Osteocyte (in vitro differentiated cells): ENCODE measurements at places on chromosomes 11 and 22. TPM values are rescaled to one million over a fixed set of nuclear protein-coding genes. Genes with fewer than 3 reads are reported as not detected.
A peak's percentile ranks its signal among the peaks of the same experiment; 100 is the strongest.

SSTR3 gene
- not detected in 2 replicates for total RNA-seq

- no peak for DNase-seq
Measured at GRCh38 chr11:68651208-68651984, 32.9 kb upstream of the GAL start.

DNA sequence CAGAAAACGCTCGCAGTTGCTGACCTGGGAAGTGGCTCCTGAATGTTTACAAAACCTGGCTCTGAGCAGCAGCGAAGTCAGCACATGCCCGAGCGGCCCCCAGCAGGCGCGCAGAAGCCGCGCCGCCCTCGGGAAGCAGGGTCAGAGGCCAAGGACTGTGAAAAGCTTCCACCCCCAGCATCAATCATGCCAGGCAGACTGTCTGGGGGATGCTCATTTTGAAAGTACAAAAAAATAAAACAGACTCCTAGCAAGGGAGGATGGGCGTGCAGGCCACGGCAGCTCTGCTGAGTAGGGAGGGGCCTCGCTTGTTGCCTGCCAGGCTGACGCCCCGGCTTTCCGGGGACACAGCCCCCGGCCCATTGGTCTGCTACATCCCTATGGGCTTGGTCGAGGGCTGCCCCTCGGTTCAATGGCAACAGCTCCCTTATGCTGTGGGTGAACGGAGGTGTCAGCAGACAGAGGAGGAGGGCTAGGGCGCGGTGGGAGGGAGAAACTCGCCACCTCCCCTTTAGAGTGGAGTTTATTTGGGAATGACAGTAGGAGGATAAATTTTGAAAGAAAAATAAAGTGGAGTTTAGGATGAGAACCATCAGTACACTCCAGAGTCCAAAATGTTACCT is 37.7 kb upstream of the GNB1L start:
- DNase-seq = no peak

OR10A2 gene
- total RNA-seq = not detected in 2 replicates

LIF gene
- 13.7 and 15.5 TPM in 2 replicates for total RNA-seq

OR8D1 gene
- total RNA-seq = not detected in 2 replicates

DNA sequence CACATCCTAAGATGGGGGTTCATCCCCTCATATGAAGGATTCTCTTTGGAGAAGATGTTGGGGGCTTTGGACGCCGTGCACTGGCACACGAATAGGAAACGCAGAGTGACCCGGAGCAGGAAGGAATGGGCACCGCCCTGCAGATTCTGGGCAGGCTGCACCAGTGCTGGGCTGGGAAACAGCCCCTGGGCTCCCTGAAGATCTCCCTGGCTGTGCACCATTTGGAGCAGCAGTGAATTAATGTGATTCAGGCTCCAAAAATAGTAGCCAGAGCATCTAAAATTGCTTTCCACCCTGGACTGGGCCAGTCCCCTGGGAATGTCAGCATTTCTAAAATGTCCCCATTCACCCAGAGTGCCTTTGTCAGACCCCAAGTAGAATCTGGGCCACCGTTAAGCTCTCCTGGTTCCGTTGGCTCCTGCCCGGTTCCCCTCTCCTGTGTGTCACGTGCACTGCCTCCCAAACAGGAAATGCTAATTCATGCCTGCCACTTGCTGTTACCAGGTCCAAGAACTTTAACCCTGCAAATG is 18.6 kb downstream of the IRAG1 start:
- peak; percentile 46 for DNase-seq

- DNase-seq = no peak
Measured at GRCh38 chr22:27669798-27670599, 131.6 kb downstream of the MN1 start.

DNA sequence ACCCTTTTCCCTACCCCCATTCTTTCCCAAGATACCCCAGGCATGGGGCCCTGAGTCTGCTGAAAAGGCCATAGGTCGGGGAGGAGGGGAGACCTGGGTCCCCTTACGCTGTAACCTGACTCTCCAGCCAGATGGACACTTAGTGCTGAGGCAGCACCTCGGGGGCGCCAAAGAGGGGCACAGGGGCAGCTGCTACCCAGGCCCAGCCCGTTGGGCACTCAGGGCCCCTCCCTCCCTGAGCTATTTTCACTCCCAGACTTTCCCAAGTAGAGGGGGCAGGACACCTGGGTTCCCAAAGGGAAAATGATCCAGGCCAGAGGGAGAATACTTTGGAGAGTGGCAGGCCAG is 933 bp downstream of the ACTN3 start:
- DNase-seq = no peak

GRCh38 chr11:32833921-32834320 is 4.2 kb downstream of the PRRG4 start:
- no peak for DNase-seq

DNA sequence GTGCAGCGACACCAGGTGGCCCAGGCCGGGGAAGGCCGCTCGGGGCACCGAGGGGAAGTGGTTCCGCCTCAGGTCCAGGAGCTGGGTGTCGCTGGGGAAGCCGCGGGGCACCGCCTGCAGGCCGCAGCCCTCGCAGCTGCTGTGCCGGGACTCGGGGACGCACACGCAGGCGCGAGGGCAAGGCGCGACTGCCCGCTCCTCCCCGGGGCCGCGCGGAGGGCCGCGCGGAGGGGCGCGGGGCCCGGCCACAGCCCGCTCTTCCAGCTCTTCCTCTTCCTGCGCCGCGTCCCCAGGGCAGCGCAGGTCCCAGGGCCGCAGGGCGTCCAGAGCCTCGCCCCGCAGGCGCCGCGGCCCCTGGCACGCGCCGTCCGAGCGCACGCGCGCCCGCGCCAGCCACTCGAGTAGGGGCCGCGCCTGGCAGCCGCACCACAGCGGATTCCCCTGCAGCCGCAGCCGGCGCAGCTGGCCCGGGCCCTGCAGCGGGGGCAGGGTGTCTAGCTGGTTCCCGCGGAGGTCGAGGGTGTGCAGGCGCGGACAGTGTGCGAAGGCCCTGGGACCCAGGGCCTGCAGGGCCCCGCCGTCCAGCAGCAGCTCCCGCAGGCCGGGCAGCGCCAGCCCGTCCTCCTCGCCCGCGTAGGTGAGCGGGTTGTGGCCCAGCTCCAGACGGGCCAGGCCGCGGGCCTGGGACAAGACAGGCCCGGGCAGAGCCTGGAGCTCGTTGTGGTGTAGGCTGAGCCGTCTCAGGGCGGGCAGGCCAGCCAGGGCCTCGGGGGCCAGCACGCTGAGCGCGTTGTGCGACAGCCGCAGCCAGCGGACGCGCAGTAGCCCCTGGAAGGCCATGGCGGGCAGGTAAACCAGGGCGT is 2.8 kb downstream of the CHADL start:
- no peak for DNase-seq

- DNase-seq = no peak
Measured at GRCh38 chr22:38310518-38311322, 6.5 kb downstream of the CSNK1E start.

GRCh38 chr11:77401486-77402217 is 72.2 kb downstream of the PAK1 start:
- no peak for DNase-seq

GRCh38 chr11:9605742-9606141 is 32.3 kb downstream of the WEE1 start:
- DNase-seq = no peak

DNA sequence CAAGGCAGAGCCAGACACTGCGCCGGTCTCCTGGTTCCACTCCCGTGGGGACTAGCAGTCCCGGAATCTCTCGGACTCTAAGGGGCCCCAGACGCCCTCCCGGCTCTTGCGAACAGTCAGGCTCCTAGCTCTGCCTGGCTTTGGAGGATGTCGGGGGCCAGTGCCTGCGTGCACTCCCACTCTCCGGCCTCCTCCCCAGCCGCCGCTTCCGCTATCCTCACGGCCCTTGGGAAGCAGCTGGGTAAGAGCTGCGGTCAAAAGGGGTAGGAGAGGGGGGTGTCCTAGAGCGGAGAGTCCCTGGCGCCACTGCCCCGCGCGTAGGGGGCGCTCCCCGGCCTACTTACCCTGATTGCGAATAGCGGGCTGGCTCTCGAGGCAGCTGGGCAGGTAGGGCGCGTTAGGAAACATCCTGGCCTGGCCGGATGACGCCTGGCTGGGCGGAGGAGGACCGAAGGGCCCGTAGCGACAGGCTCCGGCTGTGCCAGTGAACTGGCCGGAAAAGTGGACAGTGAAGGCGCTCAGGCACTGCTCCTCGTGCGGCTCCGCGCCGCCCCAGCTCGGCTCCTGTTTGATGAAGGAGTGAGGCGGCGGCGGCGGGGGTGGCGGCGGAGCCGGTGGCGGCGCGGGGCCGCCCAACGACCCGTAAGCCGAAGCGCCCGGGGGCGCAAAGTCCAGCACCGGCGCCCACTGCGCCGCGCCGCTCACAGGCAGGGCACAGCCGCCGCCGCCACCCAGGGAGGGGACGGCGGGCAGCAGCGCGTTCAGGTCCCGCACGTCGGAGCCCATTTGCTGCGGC is 785 bp downstream of the WT1 start:
- no peak for DNase-seq

DNA sequence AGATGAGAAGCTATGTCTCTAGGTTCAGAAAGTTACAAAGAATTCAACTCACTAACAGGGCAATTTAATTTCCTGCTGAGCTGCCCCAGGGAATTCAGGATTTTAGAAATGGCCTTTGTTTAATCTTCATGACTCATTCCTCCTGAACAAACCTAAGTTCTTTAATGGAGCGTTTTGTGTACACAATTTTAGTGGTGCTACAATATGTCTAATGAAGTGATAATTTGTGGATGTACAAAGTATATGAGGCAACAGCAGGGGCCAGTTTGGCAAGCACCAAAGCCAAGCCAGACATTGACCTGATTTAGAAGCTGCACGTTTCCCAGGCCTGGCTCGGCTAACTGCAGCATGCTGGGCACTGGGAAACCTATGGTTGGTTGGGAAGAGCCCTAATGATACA is 34.4 kb upstream of the HEPHL1 start:
- no peak for DNase-seq

- peak; percentile 93 for DNase-seq
Measured at GRCh38 chr11:122202951-122203456, 87.0 kb upstream of the BLID start.

- no peak for DNase-seq
Measured at GRCh38 chr11:104873252-104873651, 25.0 kb downstream of the CASP12 start.

DNA sequence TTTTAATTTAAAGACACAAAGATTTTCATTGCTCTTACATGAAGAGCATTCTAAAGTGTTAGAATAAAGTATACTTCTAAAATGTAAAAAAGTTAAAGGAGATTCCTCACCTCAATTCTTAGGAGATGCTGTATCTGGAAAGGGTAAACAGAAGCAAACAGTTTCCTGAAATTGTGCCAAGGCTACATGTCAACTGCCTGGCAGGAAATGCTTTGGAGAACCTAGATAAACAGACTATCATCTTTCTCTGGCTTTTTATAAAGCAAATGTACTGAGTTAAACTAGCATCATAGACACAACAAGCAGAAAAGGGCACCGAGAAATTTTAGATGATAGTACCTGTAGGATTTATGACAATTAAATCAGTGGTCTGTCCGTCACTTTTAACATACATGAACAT is 24.7 kb upstream of the AKIP1 start:
- no peak for DNase-seq

GRCh38 chr22:19964701-19965386 is 23.2 kb upstream of the TXNRD2 start:
- no peak for DNase-seq

DNA sequence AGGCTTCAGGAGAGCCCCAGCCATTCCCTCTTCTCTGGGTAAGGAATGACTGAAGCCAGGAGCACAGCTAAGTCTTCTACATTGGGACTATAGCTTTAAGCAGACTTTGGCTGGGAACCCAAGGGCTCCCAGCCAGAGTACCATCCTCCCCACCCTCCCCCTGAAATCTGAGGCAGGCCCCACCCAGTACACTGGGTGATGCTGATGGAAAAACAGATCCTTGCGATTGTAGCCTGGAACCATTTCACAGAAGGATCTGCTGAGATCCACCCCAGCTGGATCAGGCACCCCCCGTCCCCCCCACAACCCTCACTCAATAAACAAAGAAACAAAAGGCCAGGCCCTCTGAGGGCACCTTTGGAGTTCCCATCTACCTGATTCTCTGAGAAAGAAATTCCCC is 39.8 kb downstream of the IL18BP start:
- no peak for DNase-seq

MS4A15 gene
- not detected in 2 replicates for total RNA-seq

- DNase-seq = no peak
Measured at GRCh38 chr11:65634905-65635731, 2.8 kb upstream of the SIPA1 start.

GRCh38 chr22:37804881-37805809 is 2.6 kb upstream of the GCAT start:
- peak; percentile 95 for DNase-seq

GRCh38 chr22:32103658-32104315 is 55.3 kb downstream of the C22orf42 start:
- DNase-seq = no peak

DNA sequence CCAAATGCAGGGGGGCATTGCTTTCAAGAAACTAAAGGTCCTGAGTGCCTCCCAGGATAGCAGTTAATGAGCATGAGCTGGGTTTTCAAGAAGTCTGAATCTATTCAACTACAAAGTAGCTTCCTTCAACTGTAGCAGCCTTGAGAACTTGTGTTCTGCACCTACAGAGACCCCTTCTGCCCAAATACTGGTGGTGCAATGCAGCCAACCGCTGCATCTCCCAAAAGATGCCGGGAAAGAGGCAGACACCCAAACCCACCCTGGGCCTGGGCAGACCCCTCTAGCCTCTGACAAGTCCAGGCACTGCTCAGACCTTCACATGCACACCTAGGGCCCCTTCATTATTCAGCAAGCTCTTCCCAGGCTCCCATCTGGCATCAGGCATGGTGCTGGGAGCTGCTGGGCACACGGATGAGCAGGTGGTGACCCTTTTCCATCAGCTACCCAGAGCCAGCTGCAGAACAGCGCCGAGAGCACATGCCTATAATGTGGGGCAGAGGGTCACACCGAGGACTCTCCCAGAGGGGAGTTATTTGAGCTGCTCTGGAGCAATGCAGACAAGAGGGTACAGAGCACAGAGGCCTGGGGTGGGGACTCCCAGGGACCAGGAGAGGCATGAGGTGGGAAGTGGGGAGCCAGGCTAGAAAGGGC is 44.9 kb upstream of the ETS1 start:
- DNase-seq = no peak

- no peak for DNase-seq
Measured at GRCh38 chr11:44831605-44832394, 105.0 kb downstream of the TSPAN18 start.

DNA sequence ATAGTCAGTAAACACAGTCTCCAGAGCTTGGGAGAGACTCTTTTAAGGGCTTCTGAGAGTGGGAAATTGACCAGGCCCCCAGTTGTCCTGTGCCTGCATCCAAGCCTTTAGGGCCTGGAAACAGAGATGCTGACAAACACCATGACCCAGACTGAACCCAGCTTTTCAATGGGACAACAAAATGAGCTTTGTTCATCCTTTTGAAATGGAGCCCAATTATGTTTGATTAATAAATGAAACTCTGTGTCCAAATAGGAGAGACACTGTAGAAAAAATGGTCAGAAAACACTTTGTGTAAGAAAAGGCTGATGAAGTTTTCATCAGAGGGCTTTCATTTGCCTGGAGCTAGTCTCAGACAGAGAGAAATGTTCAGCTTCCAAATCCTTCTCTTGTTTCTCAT is 146.0 kb downstream of the RRAS2 start:
- no peak for DNase-seq

SH3BP1 gene
- 6.9 and 8.3 TPM in 2 replicates for total RNA-seq

- no peak for DNase-seq
Measured at GRCh38 chr11:97964332-97965004, 1056.3 kb upstream of the CNTN5 start.

RAPSN gene
- total RNA-seq = 0.24 and 0.42 TPM in 2 replicates
